ENCODE measurements at places on chromosomes 2 and 18.

GRCh38 chr2:158714420-158714819, 80.7 kb upstream of the DAPL1 start:
- no peak for DNase-seq

DNA sequence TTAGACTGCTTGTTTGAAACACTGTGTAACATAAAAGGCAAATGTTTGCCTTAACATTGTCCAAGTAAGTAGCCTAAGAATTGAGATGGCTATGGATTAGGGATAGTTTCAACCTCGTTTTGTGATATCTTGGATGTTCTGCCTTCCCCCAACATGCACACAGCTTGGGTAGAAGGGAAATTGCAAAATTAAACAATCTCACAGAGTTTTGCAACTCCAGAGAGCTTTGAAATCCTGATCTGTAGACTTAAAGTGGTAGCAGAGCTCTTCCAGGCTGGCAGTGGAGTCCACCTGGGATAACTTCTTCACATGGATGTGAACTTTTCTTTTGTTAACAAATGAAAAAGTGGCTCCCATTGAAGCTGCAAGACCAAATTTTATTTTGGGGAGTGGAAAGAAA, 59.6 kb downstream of the CHRNA1 start:
- DNase-seq, result no peak

DNA sequence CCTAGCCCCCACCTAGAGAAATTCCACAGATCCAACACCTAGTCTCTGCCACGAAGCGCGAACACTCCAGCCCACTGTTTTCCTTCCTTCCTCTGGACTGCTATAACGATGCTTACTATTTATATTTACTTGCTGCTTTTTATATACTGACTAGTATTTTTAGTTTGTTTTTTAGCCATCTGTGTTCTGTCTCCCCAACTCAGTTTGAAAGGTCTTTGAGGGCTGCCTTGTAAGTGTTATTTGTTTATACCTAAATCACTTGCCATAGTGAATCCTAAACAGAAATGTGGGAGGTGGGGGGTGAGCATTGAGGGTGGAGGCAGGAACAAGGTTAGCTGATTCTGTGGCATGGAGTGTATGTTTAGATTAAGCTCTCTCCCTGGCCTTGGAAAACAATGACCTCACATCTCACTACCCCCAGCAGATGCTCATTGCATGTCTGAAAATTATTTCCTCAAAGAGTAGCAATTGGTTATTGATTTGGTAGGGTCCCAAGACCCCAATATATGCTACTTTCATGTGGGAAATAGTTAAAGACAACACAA, 1.1 kb upstream of the NCKAP5 start:
- no peak for DNase-seq

DNA sequence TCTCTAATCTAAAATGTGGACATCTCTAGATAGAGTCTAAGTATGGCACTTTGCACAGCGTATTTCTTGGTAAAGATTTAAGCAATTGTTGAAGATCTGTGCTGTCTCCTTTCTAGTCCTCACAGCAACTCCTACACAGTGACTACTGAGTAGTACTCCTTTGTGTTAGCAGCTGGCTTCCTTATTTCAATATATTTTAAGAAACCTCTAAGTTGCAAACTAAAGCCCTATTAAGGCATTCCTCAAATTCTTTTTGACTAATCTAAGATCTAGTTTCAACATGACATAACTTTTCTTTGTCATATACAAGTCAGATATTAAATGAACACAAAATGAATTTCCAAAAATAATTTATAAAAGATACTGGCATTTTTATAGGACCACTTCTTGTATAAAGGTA, 121.8 kb upstream of the DNAJC10 start:
- no peak for DNase-seq

- DNase-seq, result no peak
These were observed 61.7 kb upstream of the NCK2 start for GRCh38 chr2:105683011-105683492.

DNA sequence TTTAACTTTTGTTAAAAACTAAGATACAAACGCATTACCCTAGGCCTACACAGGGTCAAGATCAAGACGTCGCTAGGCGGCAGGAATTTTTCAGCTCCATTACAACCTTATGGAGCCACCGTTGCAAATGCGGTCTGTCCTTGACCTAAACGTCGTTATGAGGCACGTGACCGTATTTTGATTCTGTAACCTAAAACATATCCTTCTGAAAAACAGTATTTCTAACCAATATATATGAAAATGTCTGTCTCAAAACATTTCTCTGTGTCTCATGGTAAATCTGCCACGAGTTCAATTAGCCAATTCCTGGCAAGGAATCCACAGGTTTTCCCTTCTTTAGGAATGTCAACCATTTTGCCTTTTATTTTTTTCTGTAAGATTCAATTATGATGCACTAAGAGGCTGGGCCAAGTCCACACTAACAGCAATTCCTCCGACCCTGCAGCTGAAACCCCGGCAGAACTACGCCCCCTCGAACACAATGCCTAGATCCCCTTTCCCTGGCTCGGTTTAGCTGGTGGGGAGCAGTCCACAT, 1.7 kb downstream of the RTN4 start:
- no peak for DNase-seq

DNA sequence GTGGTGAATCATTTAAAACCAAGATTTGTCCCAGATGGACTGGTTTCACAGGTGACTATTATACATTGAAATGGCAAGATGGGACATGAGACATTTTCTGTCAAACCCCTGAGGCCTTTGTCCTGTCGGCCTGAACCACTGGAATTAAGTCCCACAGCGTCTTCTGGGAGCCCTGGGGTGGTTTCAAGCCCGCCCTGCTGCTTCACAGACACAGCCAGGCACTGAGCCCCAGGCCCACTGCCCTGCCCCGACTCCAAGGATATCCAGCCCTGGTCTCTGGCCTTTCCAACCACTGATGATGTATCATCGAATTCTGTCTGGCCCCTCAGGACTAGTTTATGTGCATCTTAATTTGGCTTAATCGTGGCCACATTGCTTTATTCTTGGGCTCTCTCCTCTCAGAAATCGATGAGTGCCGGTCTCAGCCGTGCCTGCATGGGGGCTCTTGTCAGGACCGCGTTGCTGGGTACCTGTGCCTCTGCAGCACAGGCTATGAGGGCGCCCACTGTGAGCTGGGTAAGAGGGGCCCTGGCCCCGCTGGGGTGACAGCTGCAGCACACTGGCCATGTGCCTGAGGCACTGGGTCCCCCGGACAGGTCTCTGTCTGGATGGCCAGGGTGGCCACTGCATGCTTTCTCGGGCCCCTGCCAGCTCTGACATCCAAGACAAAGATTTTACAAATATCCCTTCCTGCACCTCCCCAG, 39.5 kb downstream of the MTERF4 start:
- no peak for DNase-seq

- DNase-seq, result no peak
These were observed 107.4 kb upstream of the HDAC4 start for GRCh38 chr2:239508261-239508660.

- no peak for DNase-seq
These were observed 106.5 kb upstream of the MAP3K20 start for GRCh38 chr2:172969166-172969565.

GRCh38 chr18:28831476-28831875, 654.5 kb upstream of the CDH2 start:
- no peak for DNase-seq

DNA sequence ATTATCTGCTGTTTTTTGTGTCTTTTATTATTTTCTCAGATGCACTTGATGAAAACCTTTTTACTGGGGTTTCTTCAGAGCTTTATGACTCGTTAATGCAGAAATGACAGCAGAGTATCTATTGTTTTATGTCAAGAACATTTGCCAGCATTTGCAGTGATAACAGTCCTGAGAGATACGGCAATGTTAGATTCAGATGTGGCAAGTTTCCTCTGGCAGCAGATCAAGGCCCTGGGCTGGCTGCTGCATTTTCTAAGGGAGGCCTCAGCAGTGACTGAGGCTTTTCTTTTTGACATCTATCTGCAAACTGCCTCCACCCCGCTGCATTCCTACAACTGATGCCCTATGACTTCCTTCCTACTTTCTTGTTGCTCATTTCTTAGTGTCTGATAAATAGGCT, 40.2 kb downstream of the EFEMP1 start:
- no peak for DNase-seq

GRCh38 chr2:125667630-125668029, 988.3 kb upstream of the GYPC start:
- DNase-seq, result no peak

GRCh38 chr2:197372592-197372991, 62.0 kb upstream of the ANKRD44 start:
- DNase-seq, result no peak

DNA sequence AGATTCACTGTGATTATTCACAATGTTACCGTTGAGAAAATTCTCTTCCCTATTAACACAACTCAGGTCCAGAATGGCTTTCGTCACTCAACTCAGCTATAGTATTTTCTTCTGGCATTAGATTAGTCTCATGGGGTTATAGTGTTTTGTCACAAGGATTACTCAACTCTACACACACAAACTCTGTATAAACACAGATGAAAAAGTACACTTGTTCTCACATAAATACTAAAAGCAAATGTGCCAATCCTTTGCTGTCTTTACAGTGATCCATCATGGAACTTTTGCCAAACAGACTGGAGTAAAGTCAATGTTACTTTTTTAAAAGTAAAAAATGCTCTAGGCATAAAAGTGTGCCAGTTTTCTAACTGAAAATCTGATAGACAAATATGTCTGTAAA, 267.6 kb downstream of the RBM43 start:
- DNase-seq, result no peak

DNA sequence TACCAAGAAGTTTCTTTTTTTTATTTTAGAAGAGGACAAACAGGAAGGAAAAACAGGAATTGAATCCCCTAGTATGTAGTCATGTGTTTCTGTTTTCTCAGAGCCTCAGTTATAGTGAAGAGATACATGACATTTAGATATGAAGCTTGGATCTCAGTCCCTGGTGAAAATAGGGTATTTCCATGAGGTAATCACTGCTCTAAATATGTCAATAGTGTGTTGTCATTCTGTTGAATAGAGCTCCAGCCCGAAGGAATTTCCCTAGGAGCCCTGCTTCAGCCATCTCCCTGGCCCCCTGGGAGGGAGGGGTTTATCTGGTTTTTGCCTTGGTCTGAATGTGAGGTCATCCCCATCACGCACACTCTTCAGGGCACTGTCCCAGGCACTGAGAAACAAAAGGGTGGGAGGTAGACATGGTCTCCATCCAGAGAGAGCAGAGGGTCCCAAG, 47.1 kb upstream of the REL start:
- peak; percentile 6 for DNase-seq

GRCh38 chr2:54021702-54022101, 50.9 kb upstream of the PSME4 start:
- no peak for DNase-seq

DNA sequence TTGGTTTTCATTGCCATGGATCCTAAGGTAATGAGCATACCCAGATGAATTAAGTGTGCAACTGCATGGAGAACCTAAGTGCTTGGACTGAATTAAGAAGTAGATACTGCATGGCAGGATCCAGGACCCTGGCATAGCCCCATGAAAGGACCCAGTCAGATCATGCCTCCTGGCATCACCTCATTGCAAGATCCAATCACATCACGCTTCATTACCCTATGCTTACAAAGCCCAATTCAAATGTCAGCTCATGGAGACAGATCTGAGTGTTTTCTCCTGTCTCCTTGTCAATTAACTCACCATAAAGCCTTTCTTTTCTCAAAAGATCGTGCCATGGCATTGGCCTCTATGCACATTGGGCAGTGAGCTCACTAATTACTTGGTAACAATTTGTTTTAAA, 519.8 kb upstream of the ZNF804A start:
- DNase-seq, result peak; percentile 54

- peak; percentile 81 for DNase-seq
These were observed at the start of gene FKBP1B for GRCh38 chr2:24049485-24050021. TSS of gene FKBP1B (plus strand) at chr2:24049741. CDS start at chr2:24049850, 109 bp downstream.

DNA sequence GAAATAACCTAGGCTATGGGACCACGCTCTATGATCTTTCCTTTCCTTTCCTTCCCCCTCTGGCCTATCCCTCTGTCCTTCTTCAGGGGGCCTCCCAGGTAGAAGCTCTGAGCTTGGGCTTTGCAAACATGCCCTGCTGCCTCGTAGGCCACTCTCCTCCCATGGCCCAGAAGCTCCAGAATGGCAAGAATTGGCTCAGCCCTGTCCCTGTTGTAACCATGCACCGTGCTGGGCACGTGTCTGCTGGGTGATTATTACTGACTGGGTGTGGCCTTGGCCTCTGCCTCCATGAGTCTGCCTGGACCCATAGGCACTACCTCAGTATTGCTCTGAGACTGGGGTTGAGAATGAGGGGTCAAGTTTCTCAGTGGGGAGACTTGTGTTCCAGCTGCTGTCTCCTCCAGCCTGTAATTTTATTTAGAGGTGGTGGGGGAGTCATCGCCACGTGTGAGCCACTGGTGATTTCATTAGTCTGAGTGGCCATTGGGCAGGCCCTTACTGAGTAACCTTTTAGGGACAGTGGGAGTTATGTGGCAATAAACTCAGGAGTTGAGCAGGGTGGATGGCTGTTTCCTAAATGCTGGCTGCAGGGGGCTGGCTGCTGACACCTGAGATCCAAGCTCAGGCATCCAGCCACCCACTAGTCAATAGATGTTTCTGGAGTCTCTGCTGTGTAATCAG, 157.9 kb downstream of the CLIP4 start:
- no peak for DNase-seq

DNA sequence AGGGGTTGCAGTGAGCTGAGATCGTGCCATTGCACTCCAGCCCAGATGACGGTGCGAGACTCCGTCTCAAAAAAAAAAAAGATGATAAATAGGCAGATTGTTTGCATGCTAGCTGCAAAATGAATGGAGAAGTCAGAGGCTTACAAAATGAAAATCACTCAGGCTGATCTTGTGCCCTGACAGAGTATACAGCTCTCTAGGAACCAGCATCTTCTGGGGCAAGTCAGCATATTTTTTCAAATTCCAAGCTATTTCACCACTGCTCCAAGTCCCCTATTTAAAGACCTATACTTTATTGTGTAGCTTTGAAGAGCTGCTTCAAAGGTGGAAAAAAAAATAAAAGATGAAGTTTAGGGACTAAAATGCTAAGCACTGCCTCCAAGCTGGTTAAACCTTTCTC, 6.1 kb downstream of the E2F6 start:
- no peak for DNase-seq

- DNase-seq, result peak; percentile 1
These were observed 136.6 kb downstream of the SPAG16 start for GRCh38 chr2:213420828-213421385.

DNA sequence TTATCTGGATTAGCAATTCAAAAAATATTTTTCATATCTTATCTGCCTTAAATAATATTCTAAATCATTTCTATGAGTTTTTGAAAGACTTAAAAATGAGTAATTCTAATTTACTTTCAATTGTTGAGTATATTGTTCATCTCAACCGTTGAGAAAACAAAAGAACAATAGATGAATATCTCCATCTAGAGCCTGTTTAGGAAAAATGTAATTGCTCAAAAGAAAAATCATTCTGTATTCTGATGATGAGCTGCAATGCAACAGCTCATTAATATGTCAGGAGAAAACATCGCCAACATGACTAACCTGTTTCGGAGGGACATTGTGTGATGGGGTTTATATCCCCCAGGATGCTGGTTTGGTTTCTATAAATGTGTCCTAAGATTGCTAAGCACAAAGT, 417.6 kb downstream of the SUCLG1 start:
- no peak for DNase-seq

GRCh38 chr2:159450180-159450579, 163.7 kb upstream of the WDSUB1 start:
- no peak for DNase-seq

- no peak for DNase-seq
These were observed 174.7 kb downstream of the WDR7 start for GRCh38 chr18:56825878-56826277.

- DNase-seq, result peak; percentile 43
These were observed 19.1 kb downstream of the CAPG start for GRCh38 chr2:85390941-85391669.

GRCh38 chr2:65974067-65974723, 460.7 kb upstream of the MEIS1 start:
- DNase-seq, result no peak
